ENCODE measurements at places on chromosomes 7 and 10.
A peak's percentile ranks its signal among the peaks of the same experiment; 100 is the strongest.

DNA sequence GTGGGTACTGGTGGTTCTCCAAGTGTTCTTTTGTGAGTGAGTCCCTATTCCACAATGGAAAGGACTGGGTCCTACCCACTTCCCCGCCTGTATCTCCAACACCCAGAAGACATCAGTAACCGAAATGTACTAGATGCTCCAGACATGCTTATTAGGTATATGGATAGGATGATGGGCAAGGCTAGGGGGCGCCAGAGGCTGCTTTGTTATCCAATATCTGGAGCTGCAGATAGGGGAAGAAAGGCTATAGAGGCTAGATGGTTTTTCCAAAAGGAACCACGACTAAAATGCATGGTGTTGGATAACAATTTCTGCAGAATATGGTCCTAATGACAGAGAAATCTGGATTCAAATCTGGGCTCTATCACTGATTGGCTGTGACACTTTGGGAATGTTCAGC, 56.2 kb upstream of the TM9SF3 start:
- DNase-seq, result no peak

DNA sequence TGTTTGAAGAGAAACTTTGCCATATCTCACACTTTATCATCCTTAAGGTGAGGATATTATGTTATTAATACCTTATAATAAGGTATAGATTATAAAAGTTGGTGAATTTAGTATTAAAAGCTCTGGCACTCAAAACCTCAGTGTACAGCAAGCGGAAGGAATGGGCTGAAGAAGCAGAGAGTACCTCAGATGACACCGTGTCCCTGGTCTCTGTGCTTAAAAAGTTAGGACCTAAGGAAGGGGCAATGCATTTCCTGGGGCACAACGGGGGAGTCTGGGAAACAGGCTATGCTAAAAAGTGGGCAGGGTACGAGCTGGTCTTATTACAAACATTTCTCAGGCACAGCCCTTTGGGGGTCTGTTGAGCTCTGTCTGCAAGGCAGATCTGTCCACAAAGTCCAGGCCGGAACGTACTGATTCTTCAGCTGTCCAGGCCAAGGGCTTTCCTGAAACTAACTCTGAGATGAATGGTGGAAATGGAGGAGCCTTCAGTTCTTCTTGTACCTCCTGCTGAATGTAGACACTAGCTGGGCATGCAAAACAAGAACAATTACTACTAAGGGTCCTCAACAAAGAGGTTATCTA, 202.7 kb downstream of the POM121L12 start:
- no peak for DNase-seq

DNA sequence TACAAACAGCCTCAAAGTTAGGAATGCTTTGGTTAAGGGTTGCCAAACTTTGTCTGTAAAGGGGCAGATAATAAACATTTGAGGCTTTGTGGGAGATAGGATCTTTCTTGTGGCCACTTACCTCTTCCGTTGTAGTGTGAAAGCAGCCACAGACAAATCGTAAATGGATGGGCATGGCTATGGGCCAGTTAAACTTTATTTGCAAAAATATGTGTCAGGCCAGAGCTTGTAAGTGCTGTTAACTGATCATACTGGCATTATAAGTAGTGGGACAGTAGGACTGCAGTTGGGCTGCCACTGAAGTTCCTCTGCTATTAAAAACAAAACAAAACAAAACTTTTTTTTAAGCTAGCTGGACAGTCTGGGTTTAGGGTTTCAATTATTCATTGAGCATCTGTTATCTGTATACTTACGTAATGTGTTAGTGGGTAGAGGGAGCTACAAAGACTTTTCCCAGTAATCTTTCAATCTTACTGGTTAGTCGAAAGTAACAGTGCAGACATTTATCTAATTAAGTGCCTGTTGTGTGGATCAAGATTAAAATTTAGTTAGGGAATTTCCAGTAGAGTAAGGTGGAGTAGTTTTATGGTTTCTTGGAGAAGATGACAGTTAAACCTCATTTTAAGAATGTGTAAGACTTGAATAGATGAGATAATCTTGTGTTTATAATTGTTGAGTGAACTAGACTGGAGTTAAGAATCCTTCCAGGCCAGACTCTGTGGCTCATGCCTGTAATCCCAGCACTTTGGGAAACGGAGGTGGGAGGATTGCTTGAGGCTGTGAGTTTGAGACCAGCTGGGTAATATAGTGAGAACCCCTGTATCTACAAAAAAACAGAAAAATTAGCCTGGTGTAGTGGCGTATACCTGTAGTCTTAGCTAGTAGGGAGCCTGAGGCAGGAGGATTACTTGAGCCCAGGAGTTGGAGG, 100.1 kb downstream of the BTRC start:
- no peak for DNase-seq

DNA sequence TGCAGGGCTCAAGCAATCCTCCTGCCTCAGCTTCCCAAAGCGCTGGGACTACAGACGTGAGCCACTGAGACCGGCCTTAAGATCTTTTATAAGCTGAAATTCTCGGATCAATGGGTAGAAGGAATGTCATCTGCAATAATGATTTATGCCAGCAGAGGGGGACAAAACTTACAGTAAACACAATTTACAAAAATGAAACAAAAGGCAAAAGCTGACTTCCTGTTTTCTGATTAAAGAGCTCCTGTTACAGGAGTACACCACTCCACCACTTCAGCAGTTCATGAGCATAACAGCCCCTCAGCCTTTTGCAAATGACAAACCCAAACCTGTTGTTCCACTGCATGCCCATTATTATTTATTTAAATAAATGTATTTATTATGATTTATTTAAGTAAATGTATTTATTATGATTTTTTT, 88.5 kb upstream of the ATP6V0A4 start:
- DNase-seq, result peak; percentile 45

All from stromal cell of bone marrow (primary cell).